Renal cortical epithelial cell (primary cell): ENCODE measurements at places on chromosomes 13 and 19. TPM values are rescaled to one million over a fixed set of nuclear protein-coding genes. Genes with fewer than 3 reads are reported as not detected.

Gene ITM2B
- 310 and 1,405 TPM in 2 replicates for total RNA-seq

Gene SHD
- not detected in 2 replicates for total RNA-seq

Gene KLK2
- total RNA-seq: not detected in 2 replicates

Gene MAMSTR
- total RNA-seq: 0.25 and 0.87 TPM in 2 replicates

- peak; percentile 39 for DNase-seq
Measured at GRCh38 chr19:47447470-47448359, 24.0 kb downstream of the SLC8A2 start.

- DNase-seq: peak; percentile 38
Measured at GRCh38 chr19:1125601-1126467, 22.0 kb downstream of the GPX4 start.

DNA sequence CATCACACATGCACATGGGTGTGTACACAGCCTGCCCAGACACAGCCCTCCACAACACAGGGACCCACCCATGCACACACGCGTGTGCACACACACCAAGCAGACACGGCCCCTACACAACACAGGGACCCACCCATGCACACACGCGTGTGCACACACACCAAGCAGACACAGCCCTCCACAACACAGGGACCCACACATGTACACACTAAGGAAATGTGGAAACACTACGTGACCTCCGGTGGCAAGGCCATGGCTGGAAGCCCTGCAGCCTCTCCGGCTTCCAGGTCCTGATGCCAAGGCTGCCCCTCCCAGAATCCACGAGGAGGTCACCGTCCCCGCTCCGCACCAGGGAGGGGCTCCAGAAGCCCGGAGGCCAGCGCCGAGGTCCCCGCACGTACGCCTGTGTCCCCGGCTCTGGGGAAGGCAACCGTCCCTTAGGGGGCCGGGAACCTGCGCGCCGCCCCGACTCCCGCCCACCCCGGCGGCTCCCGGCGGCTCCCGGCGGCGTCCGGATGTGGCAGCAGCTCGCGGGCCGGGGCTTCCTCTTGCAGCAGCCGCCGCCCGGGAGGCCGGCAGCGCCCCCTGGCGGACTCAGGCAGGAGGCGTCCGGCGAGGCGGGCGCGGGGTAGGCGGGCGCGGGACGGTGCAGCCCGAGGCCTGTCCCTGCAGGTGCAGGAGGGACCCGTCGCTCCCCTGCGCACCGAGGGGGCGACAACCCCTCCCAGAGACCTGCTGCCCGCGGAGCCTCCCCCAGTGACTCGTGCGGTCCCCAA lies 29.8 kb upstream of the GRTP1 start:
- DNase-seq: peak; percentile 13

DNA sequence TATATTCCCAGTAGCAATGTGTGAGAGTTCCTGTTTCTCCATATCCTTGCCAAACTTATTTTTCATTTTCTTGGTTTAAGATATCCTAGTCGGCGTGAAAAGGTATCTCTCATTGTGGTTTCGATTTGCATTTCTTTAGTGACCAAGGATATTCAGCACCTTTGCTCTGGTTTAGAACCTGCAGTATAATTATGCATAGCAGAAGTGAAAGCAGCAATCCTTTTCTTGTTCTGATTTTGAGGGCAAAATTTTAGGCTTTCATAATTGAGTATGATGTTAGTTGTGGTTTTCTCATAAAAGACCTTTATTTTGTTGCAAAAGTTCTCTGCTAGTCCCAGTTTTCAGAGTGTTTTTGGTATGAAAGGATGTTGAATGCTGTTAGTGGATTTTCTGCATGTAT lies 491.0 kb downstream of the FGF9 start:
- no peak for DNase-seq

DNA sequence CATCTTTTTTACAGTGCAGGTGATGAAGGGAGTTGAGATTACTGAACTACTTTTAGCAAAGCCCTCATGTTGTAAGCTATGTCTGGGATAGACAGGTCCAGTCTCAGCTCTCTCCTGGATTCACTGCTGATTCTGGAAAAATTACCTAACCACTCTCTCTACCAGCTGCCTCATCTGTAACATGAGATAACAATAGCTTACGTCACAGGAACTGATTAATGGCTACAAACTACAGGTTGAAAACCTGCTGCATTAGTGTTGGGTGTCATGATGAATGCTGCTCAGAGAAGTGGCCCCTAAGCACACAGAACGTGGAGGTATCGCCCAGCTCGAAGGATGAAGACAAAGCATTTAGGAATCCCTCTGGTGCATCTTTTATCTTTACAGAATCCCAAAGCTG lies 277.8 kb downstream of the ABCC4 start:
- peak; percentile 18 for DNase-seq

- DNase-seq: no peak
Measured at GRCh38 chr19:4449022-4449638, 8.5 kb downstream of the UBXN6 start.

DNA sequence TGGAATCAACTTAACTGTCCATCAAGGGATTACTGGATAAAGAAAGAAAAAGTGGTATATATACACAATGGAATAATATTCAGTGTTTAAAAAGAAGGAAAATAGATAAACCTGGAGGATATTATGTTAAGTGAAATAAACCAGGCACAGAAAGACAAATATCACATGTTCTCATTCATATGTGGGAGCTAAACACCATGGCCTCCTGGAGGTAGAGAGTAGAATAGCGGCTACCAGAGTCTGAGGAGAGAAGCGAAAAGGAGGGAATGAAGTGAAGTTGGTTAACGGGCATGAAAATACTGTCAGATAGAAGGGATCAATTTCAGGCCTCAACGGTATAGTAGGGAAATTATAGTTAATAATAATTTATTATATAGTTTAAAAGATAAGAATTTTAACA lies 147.5 kb upstream of the OBI1 start:
- DNase-seq: no peak

DNA sequence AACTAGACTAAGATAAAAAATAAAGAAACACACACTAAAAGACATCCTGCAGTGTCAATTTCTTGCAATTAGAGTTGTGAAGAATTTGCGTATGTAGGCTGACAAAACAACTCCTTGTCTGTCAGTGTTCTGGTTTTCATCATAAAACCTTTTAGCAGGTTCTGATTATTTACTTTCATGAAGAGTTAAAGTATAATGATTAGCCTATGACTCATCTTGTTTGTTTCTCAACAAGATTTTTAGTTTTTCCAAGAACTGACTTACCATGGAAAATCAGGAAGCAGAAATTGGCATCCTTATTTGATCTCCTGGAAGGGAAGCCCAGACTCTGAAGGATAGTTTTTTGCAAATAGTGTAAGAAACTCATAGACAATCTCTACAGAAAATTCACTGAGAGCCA lies 848.7 kb upstream of the PCDH9 start:
- DNase-seq: peak; percentile 88

- no peak for DNase-seq
Measured at GRCh38 chr13:98513837-98514236, 63.1 kb downstream of the STK24 start.

- DNase-seq: no peak
Measured at GRCh38 chr13:112783978-112784371, 94.1 kb downstream of the ATP11A start.

DNA sequence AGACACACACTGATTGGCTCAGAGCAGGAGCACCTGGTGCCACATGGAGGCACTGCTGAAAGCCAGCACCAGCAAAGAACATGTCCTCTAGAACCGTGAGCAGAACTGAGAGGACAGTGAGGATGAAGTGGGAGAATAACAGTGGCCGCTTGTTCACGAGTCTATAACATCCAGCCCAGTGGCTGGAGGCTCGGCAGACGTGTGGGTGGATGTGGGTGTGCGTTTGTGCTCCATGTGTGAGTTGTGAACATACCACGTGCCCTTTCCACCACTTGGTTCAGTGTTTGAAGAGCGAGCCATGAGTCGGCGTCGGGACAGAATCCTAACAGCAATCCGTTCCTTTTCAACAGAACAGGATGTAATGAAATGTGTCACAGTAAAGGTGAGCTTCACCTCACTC lies 113.0 kb downstream of the SOX1 start:
- DNase-seq: no peak

DNA sequence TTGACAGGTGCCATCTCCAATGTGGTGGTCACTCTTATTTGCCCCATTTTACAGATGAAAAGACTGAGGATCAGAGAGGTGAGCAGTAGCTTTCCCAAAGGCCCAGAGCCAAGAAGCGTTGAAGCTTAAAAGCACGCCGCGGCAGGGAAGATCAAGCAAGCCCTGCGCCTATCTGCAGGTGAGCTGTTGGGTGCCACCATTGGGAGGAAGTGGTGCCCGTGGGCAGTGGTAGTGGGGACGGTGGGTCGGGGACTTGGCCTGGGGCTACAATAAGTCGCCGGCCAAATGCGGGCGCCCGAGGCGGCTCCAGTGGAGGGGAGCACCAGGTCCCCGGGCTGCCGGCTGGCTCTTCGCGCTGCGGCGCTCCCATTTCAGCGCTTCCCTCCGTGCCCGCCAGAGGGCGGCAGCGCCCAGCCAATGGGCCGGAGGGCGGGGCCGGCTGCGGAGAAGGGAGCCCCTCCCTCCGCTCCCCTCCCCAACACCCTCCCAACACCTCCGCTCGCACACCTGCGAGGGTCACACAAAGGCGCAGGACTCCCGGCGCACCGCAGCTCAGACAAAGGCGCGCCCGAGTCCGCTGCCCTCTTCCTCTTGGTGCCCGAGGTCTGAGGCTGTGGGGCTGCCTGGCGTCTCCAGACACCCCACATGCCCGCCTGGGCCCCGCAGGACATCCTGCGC lies 744 bp upstream of the POU2F2 start:
- DNase-seq: no peak

DNA sequence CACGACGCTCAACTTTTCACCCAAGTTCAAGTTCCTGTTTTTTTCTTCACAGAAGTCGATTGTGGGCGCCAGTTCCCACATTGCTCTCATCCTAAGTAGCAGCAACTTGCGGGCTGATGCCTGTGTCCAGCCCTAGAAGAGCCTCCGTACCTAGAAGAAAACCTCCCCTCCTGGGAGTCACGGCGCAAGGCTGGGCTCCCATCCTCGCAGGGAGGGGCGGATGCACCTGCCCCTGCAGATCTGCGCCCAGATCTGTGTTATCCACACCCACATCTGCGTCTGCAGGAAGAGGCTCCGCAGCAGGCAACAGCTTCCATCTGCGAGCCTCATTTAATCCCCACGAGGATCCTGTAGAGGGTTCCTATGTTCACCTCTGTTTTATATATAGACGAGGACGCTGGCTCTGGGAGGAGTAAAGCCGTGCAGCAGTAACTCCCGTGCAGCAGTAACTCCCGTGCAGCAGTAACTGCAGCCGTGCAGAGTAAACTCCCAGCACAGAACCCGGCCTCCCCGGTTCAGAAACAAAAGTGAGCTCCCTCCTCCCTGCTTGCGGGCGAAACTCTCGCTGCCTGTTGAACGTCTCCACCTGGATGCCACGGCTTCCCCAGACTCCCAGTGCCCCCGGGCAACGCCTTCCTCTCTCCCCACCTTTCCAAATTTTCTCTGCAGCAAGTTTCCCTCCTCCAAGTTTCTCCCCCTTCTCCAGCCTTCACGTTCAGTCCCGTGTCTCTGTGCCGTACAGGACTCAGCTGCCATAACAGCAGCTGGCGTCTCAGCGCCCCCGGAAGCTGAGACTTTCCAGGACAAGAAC lies 23.5 kb upstream of the LAIR1 start:
- DNase-seq: no peak

DNA sequence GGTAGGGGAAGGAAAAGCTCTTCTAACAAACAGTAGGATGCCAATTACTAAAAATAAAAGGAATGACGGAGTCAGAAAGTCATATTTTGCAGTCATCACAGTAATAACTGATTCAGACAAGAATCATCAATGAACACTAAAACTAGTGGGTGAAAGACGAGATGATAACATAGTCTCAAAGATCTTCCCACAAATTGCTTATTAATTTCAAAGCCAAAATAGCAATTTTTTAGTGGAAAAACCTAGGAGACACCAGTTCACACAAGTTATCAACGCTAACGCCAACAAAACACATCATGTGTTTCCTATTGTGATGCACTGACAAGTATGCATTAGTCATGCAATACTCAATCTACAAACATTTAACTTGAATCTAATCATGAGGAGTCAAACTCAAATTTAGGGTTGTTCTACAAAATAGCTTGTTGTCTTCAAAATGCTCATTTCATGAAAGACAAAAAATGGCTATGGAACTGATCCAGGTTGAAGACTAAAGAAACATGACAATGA lies 18.6 kb downstream of the ZNF233 start:
- no peak for DNase-seq

DNA sequence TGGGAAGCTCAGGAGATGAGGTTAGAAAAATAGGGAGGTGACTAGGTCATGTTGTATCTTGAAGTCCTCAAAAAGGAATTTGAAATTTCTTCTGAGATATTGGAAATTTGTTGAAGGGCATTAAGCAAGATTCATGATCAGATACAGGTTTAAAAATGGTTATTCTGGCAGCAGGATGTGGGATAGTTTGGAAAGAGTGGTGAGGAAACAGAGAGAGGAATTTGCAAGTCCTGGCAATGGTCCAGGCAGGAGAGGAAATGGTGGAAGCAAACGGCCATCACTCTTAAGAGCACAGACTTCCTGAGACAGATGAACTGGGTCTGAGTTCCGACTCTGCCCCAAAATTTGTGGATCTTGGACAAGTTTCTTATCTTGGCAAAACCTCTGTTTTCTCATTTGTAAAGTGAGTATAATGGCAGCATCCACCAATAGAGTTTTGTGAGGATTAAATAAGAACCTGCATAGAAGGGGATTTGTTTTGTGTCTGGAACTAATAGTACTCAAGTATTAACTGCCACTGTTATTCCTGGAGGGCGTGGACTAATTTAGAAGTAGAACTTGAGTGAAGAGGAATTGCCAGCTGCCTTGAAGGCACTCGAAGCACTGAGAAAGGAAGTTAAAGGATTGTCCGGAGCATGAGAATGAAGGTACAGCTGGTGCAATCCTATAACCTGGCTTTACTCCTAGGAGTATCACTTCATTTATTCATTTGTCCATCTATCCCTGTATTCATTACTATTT lies 99.6 kb downstream of the CCNA1 start:
- peak; percentile 17 for DNase-seq

DNA sequence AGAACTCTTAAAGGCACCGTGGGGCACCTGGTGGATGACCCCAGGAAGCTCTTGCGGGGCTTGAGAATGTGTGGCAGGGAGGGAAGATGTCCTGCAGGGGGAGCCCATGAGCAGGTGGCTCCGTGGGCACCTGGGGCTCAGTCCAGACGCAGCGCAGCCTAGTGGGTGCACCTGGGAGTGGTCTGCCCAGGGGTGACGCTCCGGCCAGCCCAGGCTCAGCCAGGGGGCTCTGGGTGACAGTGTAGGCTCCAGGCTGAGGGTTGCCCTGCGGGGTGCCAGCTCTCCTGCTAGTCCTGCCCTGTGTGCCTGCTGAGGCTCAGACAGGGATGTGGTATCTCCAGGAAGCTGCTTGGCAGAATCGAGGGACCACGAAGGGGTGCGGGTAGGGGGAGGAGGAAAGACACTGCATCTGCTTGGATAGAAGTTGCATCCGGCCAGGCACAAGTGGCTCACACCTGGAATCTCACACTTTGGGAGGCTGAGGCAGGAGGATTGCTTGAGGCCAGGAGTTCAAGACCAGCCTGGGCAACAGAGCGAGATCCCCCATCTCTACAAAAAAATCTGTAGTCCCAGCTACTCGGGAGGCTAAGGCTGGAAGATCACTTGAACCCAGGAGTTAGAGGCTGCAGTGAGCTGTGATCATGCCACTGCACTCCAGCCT lies 15.0 kb upstream of the PGLS start:
- DNase-seq: peak; percentile 42
